Activated T-helper 2 cell treated with anti-CD3 and anti-CD28 coated beads, Interferon-gamma antibody, Interleukin-2, Interleukin-4, amounts not matched to agents 10 μg/mL and 5 μg/mL and 100 μg/mL, durations not matched to agents 14 hours and 24 hours and 36 hours (primary cell): ENCODE measurements at places on chromosomes 6 and 20.

DNA sequence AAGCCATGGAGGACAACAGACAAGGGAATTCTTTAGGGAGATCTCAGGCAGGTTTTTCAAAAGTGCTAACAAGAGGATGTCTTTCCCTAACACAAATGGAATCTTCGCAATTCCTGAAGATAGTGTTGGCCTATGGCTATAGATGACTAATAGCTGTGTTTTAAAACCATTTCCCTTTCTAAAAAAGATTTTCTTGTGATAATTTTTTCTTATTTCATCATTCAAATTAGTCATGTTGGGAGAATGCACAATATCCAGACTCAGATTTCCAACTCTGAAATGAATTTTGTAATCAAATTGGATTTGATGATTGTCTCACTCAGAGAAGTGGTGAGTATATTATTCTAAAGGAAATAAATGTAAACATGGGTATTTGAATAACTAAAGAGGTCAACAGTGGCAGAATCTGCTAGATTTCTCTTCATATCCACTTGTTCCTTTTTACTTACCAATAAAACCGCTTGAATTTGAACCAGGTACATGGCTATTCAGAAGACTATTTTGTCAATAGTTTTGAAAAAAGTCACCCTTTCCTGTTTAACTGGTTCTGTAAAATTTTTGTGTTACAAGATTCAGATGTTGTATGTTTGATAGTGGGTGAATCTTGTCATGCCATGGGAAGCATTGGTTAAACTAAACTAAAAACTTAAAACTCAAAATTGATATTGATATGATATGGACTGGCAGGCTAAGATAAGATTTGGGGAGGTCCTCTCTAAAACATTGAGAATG is 1223.7 kb upstream of the EYS start:
- DNase-seq, result no peak

GRCh38 chr6:96743496-96743895 is 93.8 kb downstream of the GPR63 start:
- no peak for DNase-seq

DNA sequence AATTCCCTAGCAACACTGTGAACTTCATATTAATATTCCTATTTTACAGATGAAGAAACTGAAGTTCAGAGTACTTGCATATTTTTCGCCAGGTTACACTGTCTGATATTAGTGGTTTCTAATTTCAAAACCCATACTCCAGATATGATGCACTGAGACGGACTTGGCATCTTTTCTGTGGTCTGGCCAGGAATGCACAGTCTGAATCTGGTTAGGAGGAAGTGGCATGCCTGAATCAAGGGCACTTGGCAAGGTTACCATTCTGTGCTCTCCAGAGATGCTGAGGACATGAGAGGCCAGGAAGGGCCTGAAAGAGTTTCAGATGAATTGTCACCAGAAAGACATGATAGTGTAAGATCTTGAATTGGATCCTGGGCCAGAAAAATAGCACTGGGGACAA is 150.1 kb downstream of the HAO1 start:
- no peak for DNase-seq

- no peak for DNase-seq
Measured at GRCh38 chr6:82205930-82206392, 41.6 kb downstream of the IBTK start.

- no peak for DNase-seq
Measured at GRCh38 chr20:37669773-37670236, 24.0 kb upstream of the CTNNBL1 start.
